ENCODE measurements at places on chromosomes 3 and 15.

DNA sequence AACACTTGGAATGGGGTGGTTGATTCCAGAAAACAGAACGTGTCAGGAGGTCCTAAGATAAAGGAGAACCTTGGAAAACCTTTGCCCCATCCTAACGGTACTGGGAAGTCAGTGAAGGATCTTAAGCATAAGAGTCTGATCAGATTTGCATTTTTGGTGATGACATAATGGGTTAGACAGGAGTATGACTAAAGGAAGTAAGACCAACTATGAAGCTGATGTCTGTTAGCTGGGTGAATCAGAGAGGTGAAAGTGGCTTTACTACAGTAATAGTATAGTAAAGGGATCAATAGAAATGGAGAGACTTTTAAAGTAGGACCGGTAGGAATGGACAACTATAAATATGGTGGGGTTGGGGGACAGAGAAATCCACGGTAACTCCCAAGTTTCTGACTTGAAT, 12.6 kb downstream of the GTF2A2 start:
- no peak for DNase-seq

DNA sequence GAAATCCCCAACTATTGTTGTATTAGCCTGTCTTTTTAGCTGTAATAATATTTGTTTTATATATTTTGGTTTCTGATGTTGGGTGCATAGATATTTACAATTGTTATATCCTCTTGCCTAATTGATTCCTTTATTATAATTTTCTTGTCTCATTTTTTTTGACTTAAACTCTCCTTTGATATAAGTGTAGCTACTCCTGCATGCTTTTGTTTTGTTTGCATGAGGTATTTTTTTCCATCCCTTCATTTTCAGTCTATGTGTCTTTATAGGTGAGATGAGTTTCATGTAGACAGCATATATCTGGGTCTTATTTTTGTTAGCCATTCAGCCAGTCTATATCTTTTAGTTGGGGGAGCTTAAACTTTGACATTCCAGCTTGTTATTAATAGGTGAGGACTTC, 37.4 kb downstream of the FAIM start:
- DNase-seq: no peak

DNA sequence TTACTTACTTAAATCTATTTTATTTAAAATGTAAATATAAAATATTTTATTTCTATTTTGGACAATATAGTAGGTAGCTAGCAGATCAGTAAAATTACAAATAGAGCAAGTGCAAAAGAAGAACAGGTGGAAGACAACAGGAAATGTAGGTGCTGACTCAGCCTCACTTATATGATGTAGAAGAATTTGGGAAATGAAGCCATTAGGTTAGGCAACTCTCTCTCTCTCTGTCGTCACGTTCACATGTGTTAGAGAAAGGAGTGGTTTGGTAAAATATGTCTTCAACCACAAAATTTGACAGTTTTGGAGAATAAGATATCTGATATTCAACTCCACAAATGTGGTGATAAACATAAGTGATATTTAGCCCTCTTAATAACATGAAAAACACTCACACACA, 532.5 kb upstream of the KCNMB2 start:
- DNase-seq: no peak

DNA sequence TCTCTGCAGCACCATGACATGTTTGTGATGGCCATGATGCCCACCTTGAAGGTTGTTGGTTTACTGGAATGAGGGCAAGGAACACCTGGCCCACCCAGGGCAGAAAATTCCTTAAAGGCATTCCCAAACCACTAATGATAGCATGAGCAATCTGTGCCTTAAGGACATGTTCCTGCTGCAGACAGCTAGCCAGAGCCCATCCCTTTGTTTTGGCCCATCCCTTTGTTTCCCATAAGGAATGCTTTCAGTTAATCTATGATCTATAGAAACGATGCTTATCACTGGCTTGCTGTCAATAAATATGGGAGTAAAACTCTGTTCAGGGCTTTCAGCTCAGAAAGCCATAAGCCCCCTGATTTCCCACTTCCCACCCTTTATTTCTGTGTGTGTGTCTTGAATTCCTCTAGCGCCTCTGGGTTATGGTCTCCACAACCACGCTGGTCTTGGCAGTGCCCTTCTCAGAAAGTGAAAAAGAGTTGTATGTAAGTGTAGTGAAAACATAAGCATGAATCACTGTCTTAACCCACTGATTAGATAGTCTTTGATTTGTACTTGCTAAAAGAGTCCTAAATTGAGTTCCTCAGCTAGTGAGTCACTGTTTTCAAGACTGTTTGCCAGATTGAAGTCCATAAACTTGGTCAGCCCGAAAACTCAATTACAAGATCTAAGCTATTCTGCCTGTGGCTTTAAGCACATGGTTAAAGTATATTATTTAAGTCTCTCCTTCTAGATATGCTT, 19.0 kb upstream of the CCR2 start:
- no peak for DNase-seq

DNA sequence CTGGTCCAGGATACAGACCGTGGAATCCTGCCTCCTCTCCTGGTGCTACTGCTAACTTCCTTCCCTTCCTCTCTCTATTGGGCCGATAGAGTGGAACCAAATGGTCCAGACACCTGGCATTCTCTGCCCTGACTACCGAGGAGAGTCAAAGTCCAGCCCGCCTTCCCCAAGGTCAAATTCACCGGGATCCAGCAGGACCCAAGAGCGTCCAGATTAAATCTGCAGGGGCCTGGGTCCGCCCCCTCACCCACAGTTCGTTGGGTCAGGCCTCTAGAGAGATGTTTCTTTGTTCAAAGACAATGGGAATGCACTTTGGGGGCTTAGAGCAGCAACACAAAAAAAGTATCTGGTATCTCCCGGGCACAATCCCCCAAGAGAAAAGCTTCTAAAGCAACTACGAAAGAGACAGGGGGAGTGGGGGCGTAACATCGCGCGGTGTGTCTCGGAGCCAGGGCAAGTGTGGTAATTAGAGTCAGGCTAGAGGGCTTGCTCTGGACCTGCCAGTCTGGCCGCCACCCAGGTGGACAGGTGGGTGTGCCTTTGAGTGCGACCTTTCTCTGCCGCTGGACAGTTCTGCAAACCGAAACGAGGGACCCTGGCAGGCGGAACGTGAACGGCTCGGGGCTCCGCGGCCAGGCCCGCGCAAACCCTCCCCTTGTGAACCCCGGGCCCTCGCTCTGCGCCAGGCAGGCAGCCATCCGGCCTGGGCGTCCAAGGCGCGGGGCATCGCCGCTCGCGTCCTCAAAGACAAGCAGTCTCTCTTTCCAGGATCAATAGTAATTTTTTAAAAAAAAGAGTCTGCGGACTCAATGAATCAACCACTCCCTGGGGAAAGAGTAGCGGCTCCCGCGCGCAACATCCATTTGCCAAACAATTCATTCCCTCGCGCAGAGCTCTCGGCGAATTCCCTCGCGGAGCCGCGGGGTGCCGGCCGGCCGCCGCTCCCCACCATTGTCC, 806 bp downstream of the KLHL25 start:
- DNase-seq: no peak

GRCh38 chr3:47678446-47679338, 100.0 kb upstream of the CSPG5 start:
- DNase-seq: no peak

DNA sequence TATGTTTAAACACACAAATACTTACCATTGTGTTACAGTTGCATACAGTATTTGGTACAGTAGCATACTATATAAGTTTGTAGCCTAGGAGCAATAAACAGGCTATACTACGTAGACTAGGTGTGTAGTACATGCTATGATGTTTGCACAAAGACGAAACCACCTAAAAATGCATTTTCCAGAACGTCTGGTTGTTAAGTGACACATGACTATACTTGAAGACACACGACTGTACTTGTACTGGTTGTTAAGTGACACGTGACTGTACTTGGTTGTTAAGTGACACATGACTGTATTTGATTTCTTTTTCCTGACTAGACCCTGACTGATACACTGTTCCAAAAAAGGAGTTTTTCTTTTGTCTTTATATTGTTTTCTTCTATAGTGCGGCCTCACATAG, 34.1 kb downstream of the RAB8B start:
- DNase-seq: no peak

DNA sequence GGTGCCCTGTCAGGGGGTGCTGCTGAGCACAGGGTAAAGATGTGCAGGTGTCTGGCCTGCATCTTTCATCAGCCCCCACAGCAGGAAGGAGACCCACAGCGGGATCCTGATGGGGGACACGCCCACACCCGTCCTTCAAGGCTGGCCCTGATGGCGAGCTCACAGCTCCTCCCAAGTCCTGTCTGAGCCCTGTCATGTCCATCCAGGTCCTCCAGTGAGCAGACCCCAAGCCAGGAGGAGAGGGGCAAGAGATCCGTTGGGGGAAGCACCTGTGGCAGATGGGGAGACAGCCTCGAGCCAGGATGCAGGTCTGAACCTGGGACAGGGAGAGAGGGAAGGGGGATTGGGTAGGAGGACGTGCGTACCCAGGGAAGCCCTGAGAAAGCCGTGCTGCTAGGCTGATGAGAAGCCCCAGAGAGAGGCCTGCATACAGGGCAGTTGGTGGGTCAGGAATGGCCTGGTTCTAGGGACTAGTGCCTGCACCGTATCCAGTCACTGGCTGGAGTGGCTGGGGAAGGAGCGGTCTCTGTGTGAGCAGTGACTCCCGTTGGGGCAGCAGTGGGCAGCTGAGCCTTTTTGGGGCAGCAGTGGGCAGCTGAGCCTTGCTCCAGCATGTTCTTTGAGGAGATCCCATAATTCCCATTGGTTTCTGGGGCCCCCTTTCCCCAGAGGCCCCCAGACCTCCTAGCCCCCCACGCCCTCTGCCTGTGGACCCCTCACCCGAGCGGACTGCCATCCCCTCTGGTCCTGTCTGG, 133.3 kb upstream of the MEF2A start:
- no peak for DNase-seq

DNA sequence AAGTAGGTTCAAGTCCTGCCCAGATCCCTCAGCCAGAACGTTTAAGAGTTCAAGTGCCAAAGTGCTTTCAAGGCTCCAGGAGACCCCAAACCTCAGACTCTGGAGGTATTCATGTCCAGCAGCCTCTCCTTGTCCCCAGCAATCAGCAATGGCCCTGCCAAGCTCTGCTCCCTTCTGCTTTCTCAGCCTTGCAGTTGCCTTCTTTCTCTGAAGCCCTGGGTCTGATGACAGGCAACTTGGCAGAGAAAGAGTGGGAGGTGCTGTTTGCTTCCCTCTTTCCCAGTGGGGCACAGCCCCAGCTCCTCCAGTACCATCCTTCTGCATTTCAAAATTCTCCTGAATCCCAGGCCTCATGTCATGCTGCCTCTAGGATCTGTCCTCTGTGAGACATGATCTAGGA, 40.2 kb downstream of the ATP2B2 start:
- DNase-seq: no peak

DNA sequence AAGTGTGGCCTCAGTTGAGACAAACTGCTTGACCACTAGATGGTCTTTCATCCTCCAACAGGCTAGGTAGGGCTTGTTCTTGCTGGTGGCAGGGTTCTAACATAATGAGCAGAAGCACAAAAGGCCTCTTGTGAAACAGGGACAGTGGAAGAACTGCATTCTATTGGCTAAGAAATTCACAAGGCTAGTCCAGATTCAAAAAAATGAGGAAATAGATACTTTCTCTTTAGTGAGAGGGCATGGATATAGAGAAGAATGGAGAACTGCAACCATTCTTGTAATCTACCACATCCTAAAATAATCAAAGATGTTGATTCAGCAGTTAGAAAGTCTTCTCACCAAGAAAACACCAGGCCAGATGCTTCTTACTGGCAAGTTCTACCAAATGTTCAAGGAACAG, 143.7 kb upstream of the LRIG1 start:
- no peak for DNase-seq

- DNase-seq: no peak
Observed at GRCh38 chr15:33047077-33047476, 147.4 kb downstream of the FMN1 start.

GRCh38 chr15:75225951-75226732, 24.5 kb downstream of the C15orf39 start:
- no peak for DNase-seq

DNA sequence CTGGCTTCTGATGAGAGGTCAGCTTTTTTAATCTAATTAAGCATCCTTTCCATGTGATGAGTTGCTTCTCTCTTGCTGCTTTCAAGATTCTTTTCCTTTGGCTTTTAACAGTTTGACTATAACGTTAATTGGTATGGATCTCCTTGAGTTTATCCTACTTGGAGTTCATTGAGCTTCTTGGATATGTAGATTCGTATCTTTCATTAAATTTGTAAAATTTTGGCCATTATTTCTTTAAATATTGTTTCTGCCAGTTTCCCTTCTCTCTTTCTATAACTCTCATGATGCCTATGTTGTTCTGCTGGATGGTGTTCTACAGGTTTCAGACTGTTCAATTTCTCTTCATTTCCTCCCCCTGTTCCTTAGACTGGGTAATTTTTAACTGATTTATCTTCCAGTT, 21.0 kb upstream of the MTMR10 start:
- DNase-seq: no peak
